ENCODE measurements at places on chromosomes 5 and 9. TPM values are rescaled to one million over a fixed set of nuclear protein-coding genes. Genes with fewer than 3 reads are reported as not detected.

- peak; percentile 32 for DNase-seq
These were observed 377.1 kb downstream of the ACTL7B start for GRCh38 chr9:108478431-108479332.

- DNase-seq: no peak
These were observed 72.1 kb downstream of the MRPL36 start for GRCh38 chr5:1727571-1727970.

GRCh38 chr5:69341520-69342161 lies 9.0 kb upstream of the CCDC125 start:
- no peak for DNase-seq

- DNase-seq: no peak
These were observed 333.8 kb downstream of the DMRT2 start for GRCh38 chr9:1383899-1384455.

DNA sequence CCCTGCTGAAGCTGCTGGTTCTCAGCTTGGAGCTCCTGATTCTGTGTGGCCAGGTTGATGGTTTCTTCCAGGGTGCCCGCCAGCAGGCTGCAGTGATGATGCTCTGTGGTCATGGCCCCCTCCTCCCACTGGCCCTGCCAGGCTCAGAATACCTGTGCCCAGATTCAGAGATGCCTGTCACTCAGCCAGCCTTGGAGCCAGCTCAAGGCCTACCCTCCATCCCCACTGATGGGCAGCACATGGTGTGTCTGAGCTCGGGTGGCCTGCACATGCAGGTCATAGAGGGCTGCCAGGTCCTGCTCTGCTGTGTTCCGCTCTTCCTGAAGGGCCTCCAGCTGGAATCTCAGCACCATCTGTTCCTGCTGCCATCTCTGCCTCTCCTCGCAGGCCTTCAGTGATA lies 5.4 kb downstream of the SLC35A4 start:
- no peak for DNase-seq

DNA sequence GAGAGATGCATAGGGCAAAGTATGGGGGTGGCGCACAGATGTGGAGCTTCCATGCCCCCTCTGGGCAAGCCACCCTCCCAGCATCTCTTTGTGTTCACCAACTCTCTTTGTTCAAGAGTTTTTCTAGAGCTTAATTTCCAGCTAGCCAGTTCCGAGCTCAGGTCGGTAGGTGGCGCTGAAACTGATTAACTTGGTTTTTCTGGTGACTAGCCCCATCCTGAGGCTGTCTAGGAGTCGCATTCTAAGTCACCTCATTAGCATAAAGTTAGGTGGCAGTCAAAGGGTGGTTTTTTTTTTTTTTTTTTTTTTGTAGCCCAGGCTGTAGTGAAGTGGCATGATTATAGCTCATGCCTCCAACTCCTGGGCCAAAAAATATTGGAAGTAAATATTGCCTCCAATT lies 476.4 kb downstream of the KDM4C start:
- DNase-seq: no peak

GRCh38 chr5:151961557-151961956 lies 36.9 kb upstream of the GLRA1 start:
- DNase-seq: no peak

DNA sequence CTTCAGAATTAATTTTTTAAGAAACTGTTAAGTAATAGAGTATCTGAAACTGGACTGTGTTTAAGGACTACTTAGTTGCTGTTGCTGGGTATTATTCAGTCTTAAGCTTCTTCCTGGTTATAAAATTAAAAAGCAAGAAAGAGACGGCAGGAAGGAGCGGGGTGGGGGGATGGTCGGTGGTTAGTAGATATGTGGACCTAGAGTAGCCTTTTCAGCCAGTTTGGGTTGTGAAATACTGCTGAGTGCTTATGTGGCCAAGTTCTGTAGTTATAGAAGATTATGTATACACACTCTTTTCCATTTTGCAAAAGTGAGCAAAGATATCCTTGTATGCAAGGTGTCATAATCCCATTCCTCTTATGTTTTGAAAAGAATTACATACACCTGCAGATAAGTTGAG lies 28.5 kb downstream of the TRIO start:
- DNase-seq: no peak

GRCh38 chr9:127853312-127854183 lies 910 bp downstream of the ENG start:
- no peak for DNase-seq

DNA sequence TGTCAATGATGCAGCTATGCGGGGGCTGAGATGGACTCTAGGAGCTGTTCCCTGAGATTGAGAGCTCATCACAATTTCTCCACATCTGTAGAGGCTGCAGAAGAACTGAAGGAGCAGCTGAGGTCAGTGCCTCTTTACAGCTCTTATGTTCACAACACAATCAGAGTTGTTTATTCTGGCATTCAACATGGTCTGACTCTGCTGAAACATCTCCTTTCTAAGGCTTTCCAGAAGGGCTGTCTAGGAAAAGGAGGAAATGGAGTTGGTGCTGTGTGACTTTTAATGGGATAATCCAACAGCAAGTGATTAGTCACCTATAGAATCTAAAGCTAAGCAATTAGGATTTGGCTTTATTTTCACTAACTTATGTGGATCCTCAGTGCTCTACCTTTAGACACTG lies 6.0 kb downstream of the POU5F2 start:
- no peak for DNase-seq

GRCh38 chr5:148856424-148856823 lies 30.0 kb downstream of the ADRB2 start:
- no peak for DNase-seq

DNA sequence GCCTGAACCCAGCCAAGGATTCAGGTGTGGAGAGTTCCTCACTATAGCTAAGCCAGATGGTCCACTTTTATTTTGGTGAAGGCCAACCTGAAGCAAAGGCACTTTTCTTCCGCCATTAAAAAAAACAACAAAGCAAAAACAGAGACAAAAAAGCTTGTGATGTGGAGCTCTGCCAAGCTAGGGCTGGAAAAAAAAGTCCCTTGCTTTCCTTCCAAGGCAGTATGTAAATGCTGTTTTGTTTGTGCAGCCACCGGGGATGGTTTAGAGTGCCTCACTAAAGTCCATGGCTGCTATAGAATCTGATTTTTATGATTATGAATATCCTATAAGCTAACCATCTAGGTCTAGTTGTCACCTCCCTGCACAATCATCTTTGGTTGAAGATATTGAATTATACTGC lies 14.9 kb downstream of the MEGF10 start:
- no peak for DNase-seq

- no peak for DNase-seq
These were observed 138.3 kb downstream of the HSD17B3 start for GRCh38 chr9:96163712-96164111.

GRCh38 chr9:89591274-89592212 lies 13.3 kb upstream of the GADD45G start:
- no peak for DNase-seq

- no peak for DNase-seq
These were observed 5.5 kb upstream of the AK3 start for GRCh38 chr9:4746278-4747030.

- DNase-seq: no peak
These were observed 6.1 kb upstream of the NRG2 start for GRCh38 chr5:140049205-140049604.

GRCh38 chr5:1794901-1795290 lies 4.7 kb downstream of the MRPL36 start:
- DNase-seq: no peak

DNA sequence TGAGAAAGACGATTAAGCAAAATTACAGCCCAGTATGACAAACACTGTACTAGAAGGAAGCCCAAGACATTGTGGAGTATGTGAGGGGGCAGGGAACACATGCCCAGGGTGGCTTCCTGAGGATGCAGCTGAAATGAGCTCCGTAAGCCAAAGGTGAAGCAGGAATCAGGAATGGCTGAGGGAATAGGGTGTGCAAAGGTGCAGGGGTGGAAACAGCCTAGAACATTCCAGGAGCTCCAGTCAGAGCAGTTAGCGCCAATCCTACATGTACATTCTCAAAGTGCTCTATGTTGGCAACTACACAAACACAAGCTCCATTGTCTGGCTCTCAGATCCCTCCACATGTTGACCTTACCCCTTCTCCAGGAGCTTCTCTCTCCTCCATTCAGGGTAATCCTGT lies 257.9 kb downstream of the MAN2A1 start:
- no peak for DNase-seq

DNA sequence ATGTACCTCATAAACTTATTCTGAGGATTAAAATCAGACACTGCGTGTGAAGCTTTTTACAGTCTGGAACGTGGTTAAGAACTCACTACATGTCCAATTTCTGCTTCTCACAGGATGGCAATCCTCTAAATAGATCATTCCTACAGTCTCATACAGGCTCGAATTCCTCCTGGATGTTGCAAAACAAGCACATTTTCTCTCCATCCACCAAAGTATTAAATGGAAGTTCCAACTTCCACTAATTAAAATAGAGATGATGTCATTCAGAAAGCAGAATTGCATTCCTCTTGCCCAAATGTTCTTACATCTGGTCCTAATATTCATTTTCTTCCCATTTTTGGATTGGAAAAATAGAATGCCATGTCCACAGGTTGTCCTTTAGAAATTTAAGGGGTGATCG lies 145.5 kb upstream of the PCA3 start:
- DNase-seq: no peak

DNA sequence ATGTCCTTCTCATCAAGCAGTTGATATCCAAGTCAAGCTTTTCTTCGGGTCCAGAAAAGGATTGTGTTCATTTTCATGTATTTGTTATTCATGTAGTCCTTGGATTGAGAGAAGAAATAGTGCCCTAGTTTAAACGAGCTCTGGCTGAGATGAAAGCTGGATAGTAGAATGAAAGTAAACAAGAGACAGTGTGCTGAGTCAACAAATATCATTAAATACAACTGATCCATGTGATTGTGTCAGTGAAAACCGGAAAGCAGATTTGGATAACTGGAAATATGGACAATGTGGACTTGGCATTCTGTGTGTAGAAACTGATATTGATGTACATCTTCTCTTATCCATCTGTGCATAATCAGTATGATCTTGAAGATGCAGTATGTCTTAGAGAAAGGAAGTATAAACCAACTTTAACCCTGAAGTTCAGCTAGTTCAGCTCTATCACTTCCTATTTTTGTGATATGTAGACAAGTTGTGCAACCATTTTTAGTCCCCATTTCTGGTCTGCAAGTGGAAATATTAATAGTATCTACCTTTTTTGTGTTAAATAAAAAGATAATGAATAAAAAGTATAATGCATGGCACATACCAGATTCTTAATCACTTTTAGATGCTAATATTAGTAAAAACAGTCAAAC lies 4.4 kb downstream of the MUSK start:
- no peak for DNase-seq

DNA sequence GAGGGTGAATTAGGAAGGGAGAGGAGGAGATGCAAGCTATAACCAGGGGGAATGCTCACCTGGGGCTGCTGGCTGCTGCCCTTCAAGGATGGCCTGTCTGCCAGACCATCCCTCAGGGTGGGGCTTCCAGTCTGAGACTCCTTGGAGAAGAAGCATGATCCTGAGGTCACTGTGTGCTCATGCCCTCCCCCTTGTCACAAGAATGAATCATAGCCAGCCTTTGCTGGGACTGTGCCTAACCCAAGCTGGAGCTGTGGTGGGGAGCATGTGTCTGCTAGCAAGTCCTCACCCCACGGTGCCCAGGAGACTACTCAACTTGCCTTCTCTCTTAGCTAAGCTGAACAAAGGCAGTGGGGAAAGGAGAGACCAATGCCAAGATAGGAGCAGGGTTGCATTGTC lies 463.6 kb downstream of the SPOCK1 start:
- no peak for DNase-seq

DNA sequence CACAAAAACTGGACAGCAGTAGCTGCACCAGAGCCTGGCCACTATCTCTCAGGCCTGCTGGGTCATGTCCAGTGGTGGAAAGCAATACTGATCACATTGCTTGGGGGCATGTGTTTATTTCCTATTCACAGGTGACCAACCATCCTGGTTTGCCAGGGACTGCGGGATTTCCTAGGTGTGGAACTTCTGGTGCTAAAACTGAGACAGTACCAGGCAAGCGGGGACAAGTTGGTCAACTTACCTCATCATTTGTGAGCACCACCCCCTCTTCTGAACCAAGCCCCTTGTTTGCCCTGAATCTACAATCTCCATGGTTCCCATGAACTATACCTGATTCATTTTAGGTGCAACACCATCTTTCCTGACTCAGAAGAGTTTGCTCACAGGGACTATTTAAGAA lies 81.3 kb downstream of the TNC start:
- DNase-seq: no peak

- DNase-seq: no peak
These were observed at the start of gene GPX8 for GRCh38 chr5:55159763-55160492. Gene GPX8 (plus strand): TSS chr5:55160171. CDS start chr5:55160193, 22 bp downstream.

DNA sequence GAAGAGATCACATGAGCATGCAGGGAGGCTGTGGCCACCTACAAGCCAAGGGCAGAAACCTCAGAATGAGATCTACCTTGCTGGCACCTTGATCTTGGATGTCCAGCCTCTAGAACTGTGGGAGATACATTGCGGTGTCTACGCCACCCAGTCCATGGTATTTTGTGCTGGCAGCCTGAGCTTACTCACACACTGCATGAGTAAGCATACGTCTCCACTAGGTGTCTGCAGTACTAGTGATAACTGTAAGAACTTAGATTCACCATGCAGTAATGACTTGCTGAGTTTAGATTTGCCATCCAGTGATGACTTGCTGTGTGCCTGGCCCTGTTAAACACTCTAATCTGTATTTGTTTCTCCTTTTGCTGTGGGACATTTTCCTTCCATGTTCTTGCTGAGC lies 417.7 kb downstream of the GADD45G start:
- DNase-seq: no peak

GRCh38 chr9:70525519-70525918 lies 111.1 kb upstream of the KLF9 start:
- no peak for DNase-seq

GRCh38 chr9:91452844-91453243 lies 29.2 kb upstream of the NFIL3 start:
- DNase-seq: no peak

The AGXT2 gene
- total RNA-seq: not detected

The DAP gene
- 125 TPM for total RNA-seq

The SLC36A3 gene
- not detected for total RNA-seq

The PHF24 gene
- 0.22 TPM for total RNA-seq

The OTP gene
- not detected for total RNA-seq

The HTR4 gene
- 19.0 TPM for total RNA-seq

The RNF183 gene
- 0.85 TPM for total RNA-seq

The SCGB3A2 gene
- total RNA-seq: not detected

The MRPL22 gene
- 38.6 TPM for total RNA-seq

The HACD4 gene
- total RNA-seq: 2.3 TPM

The ZNF189 gene
- total RNA-seq: 14.1 TPM

The ADCY2 gene
- 0.52 TPM for total RNA-seq

The RNF180 gene
- 3.5 TPM for total RNA-seq

The NR4A3 gene
- 0.61 TPM for total RNA-seq

The FST gene
- 1.3 TPM for total RNA-seq

The GDA gene
- 35.3 TPM for total RNA-seq

Measured in left colon (tissue), 2 donors.